ENCODE measurements at places on chromosomes 13 and 19.

GRCh38 chr19:51810223-51810622 lies 15.3 kb downstream of the FPR3 start:
- no peak for DNase-seq

DNA sequence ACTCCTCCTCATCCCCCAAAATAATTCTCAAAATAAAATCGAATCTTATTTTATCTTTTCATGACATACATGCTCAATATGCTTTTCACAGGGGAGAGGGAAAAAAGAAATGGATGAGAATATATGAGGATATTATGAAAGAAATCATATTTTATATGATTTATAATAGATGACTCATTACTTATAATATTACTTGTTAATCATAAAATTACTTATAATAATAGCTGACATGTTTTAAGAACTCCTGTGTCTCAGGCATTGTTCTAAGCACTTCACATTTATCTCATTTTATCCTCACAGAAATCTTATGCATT lies 3.0 kb upstream of the CEACAM3 start:
- no peak for DNase-seq

GRCh38 chr13:44300895-44301638 lies 72.6 kb upstream of the SERP2 start:
- DNase-seq = no peak

GRCh38 chr13:23292586-23292985 lies 111.8 kb downstream of the SGCG start:
- no peak for DNase-seq

GRCh38 chr19:22606954-22607652 lies 27.0 kb upstream of the ZNF492 start:
- DNase-seq = no peak

- no peak for DNase-seq
Measured at GRCh38 chr19:39170386-39171231, 26.2 kb upstream of the NCCRP1 start.
